ENCODE measurements at places on chromosomes 3 and 15. TPM values are rescaled to one million over a fixed set of nuclear protein-coding genes. Genes with fewer than 3 reads are reported as not detected.

The SMCO1 gene
- total RNA-seq: not detected

The FBLN2 gene
- total RNA-seq: 0.16 TPM

The FOXB1 gene
- 0.46 TPM for total RNA-seq

The FSIP1 gene
- 0.69 TPM for total RNA-seq

The NDN gene
- 0.33 TPM for total RNA-seq

The GOLGA8O gene
- total RNA-seq: not detected

The TMC3 gene
- total RNA-seq: not detected

The ZBTB38 gene
- total RNA-seq: 15.4 TPM

The EFCC1 gene
- 0.26 TPM for total RNA-seq

The ADAMTS7 gene
- 0.10 TPM for total RNA-seq

The GP5 gene
- 0.18 TPM for total RNA-seq

The DUT gene
- total RNA-seq: 248 TPM

The DNAH12 gene
- total RNA-seq: 0.05 TPM

The CAMK2N2 gene
- 0.34 TPM for total RNA-seq

The KNG1 gene
- total RNA-seq: 0.35 TPM

The TXNRD3 gene
- total RNA-seq: 2.3 TPM

The HTR3E gene
- not detected for total RNA-seq

The ACOX2 gene
- not detected for total RNA-seq

The LMOD3 gene
- total RNA-seq: not detected

The CCDC54 gene
- not detected for total RNA-seq

The OXSM gene
- 11.6 TPM for total RNA-seq

The IL16 gene
- 45.0 TPM for total RNA-seq

The PP2D1 gene
- total RNA-seq: not detected

The GRAMD1C gene
- not detected for total RNA-seq

The PTH1R gene
- not detected for total RNA-seq

The VEPH1 gene
- 0.21 TPM for total RNA-seq

The PRR20G gene
- total RNA-seq: not detected

The RETNLB gene
- total RNA-seq: not detected

The FANCD2OS gene
- not detected for total RNA-seq

The GPR160 gene
- total RNA-seq: 3.0 TPM

The GABPB1 gene
- total RNA-seq: 58.9 TPM

The C15orf39 gene
- total RNA-seq: 49.9 TPM

The LRRC34 gene
- total RNA-seq: 0.35 TPM

The CORO2B gene
- 0.08 TPM for total RNA-seq

The CCDC39 gene
- not detected for total RNA-seq

The COX17 gene
- total RNA-seq: 106 TPM

The CNOT10 gene
- 50.1 TPM for total RNA-seq

The SSUH2 gene
- not detected for total RNA-seq

All from activated T-cell treated with anti-CD3 and anti-CD28 coated beads, Interleukin-2, amount 50 U/mL, for 4 hours (primary cell).